ENCODE measurements at places on chromosomes 16 and 17. TPM values are rescaled to one million over a fixed set of nuclear protein-coding genes. Genes with fewer than 3 reads are reported as not detected.

DNA sequence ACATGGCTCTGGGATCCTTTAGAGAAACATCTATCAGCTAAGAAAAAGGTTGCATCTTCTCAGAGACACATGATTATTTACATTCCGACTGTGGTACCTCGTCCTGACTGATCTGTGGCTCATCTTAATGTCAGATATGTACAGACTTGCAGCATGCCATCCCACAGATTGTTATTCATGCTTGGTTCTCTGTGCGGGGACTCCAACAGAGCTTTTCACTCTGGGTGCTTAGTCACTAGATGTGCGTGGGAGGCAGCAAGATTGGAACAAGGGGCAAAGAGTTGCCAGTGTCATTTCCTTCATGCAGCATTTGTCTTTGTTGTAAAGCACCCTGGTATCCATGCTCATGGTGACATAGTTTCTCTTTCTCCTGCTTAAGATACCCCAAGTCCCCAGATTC lies 179.1 kb upstream of the CACNG5 start:
- DNase-seq = peak; percentile 74
- no peaks in the 10 kb centered on the region for H3K36me3 ChIP-seq
- no peak overlapping the region for H3K4me3 ChIP-seq
- H3K27ac ChIP-seq = no peak overlapping the region
- no peaks in the 10 kb centered on the region for H3K27me3 ChIP-seq
- H3K4me1 ChIP-seq = peaks cover 13% of the 10 kb centered on the region

- H3K36me3 ChIP-seq = no peaks in the 10 kb centered on the region
- no peak for DNase-seq
- H3K4me1 ChIP-seq = no peaks in the 10 kb centered on the region
- H3K27me3 ChIP-seq = peaks cover 4% of the 10 kb centered on the region
- no peak overlapping the region for H3K4me3 ChIP-seq
Observed at GRCh38 chr16:81933361-81933760, 77.9 kb downstream of the SDR42E1 start.

DNA sequence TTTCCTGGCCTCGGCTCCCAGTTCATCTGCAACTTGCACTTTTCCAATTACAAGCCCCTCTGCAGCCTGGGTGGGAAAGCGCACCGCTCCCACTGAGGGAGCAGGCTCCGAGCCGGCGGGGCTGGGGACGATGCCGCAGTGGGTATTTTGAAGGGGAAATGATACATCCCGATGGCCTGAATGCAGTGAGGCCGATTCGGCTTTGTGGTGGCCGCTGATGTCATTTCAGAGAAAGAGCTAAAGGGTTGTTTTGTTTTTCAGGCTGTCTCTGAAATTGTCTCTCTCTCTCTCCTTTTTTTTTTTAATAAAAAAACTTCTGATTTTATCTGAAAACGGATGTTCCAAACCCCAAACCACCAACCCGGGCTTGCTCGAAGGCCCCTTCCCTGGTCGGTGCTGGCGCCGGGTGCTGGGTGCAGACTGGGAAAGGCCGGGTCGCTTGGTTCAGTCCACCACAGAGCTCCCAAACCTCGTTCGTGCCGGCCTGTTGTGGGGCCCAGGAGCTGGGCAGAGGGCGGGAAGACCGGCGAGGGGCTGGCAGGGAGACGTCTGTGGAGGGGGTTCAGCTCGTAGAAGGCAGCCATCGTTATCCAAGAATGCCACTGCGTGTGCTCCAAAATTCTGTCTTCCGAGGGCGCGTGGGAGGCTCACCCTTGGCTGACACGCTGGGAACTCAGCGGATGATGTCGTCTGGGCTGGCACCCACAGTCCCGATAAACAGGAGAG lies 102.8 kb downstream of the FOXL1 start:
- H3K36me3 ChIP-seq = no peaks in the 10 kb centered on the region
- DNase-seq = peak; percentile 73
- peaks cover 30% of the 10 kb centered on the region for H3K4me1 ChIP-seq
- H3K4me3 ChIP-seq = no peak overlapping the region

GINS3 gene
- 3.6 TPM for total RNA-seq

SNAI3 gene
- total RNA-seq = 0.22 TPM

DNA sequence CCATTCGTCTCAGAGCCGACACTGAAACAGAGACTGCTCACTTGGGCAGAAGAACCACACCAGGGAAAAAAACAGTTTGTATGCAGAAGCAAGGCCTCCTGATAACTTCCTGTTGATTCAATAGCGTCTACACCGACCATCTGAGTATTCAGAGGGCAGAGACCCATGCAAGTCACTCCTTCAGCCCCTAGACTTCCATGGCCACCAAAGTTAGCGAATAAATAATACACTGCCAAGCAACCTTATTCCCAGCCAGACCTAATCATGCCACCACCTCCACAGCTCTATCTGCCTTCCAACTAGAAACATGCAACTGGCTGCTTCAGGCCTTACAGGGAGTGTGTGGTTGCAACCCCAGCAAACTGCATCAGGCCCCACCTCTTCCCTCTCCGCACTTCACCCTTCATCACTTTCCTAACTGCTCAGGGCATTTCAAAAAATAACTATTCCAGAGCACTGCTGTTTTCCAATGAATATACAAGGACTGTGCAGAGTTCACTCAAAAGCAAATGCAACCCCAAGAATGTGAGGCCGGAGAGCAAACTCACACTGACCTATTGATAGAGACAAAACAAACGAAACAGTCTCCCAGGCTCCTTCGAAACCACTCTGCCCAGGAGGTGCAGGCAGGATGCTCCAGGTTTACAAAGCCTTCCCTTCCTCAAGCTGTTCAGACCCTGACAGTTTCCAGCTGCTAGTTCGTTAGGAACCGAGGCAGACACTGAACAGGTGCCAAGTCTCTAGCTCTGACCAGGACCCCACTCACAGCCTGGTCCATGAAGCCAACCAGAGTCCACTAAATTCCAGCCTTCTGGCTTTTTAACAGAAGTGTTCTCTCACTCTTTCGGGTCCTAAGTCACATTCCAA lies 3.6 kb downstream of the USP7 start:
- no peaks in the 10 kb centered on the region for H3K36me3 ChIP-seq
- no peak overlapping the region for H3K4me3 ChIP-seq
- DNase-seq = peak; percentile 32
- peak overlapping the region; percentile 6 for H3K27ac ChIP-seq
- H3K4me1 ChIP-seq = peaks cover 47% of the 10 kb centered on the region

DNA sequence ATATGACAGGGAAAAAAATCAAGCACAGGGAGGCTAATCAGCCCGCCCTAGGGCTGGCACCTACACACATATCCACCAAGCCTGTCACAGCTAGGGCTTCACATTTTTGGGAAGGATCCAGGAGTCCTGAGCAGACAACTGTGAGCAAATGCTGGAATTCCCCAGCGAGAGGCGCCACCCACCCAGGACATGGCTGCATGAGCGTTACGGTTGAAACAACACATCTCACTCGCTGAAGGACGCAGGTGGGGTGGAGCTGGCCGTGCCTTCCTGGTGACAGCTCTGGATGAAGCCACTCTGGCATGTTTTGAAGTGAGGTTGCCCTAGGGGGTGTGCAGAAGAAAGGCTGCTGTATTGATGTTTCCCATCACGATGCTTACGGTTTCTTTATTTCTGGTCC lies 315.1 kb upstream of the EEF2KMT start:
- no peaks in the 10 kb centered on the region for H3K36me3 ChIP-seq
- DNase-seq = no peak
- H3K27me3 ChIP-seq = no peaks in the 10 kb centered on the region
- no peak overlapping the region for H3K27ac ChIP-seq
- H3K4me1 ChIP-seq = no peaks in the 10 kb centered on the region

DNA sequence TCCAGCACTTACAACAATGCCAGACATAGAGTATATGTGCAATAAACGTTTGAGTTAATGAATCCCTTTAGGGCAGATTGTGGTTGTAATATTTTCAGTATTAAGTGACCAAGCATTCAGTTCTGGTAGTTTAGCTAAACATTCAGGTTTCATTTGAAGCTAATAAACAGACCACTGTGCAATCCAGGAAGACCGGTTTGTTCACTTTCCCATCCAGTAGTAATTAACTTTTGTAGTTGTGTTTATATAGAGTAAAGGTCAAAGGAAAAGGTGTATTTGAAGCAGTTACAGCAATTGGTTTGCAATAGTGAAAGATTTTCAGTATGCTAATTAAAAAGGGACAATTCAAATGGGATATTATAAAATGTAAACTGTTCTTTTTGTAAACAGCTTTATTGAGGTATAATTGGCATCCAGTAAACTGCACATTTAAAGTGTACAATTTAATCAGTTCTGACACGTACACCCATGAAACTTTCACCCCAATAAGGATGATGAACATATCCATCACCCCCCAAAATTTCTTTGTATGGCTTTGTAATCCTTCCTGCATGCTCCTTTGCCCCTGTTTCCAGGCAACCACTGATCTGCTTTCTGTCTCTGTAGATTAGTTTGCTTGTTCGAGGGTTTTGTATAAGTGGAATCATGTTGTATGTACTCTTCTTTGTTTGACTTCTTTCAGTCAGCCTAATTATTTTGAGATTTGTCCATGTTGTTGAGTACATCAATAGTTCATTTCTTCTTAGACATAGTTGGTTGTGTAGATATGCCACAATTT lies 26.3 kb downstream of the MRTFB start:
- H3K27me3 ChIP-seq = no peaks in the 10 kb centered on the region
- DNase-seq = no peak
- no peak overlapping the region for H3K4me3 ChIP-seq
- H3K36me3 ChIP-seq = no peaks in the 10 kb centered on the region

CDH3 gene
- 14.1 TPM for total RNA-seq

TAT gene
- not detected for total RNA-seq

DNA sequence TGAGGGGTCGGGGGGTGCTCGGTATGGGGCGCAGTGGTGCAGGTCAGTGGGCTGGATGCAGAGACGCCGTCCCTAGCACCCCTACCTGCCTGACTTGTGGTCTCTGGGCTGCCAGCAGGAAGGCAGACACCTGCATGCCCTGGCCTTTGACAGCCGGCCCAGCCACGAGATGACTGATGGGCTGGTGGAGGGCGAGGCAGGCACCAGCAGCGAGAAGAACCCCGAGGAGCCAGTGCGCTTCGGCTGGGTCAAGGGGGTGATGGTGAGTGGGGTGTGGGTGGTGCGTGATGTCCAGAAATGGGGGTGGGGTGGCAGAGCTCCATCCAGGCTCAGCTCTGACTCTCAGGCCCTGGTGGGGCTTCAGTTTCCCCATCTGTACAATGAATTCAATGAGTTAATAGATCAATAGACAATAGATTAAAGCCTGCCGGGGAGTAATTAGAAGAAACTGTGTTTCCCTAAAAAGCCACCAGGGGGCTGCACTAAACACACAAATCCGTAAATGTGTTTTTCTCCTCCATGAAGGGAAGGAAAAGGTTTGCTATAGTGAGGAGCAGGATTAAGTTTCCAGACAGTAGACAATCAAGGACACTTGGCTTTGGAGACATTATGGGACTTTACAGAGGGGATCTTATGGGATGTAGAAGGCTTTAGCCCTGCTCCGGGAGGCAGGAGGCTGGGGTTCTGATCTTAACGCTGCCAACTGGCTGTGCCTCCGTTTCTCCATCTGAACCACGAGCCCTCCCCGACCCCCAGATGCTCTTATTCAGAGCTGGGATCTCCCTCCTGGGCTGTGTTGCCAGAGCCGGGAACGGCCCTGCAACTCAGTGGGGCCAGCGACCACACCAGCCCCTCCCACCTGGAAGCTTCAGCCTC lies 2.2 kb downstream of the SLC12A3 start:
- H3K4me3 ChIP-seq = no peak overlapping the region
- peak; percentile 34 for DNase-seq
- no peaks in the 10 kb centered on the region for H3K36me3 ChIP-seq

KRT32 gene
- not detected for total RNA-seq

NPIPA1 gene
- 114 TPM for total RNA-seq

TTYH2 gene
- total RNA-seq = 9.8 TPM
